ENCODE measurements at places on chromosomes 5 and 9.
A peak's percentile ranks its signal among the peaks of the same experiment; 100 is the strongest.

GRCh38 chr5:109256486-109256885 is 153.3 kb downstream of the PJA2 start:
- no peak for DNase-seq

DNA sequence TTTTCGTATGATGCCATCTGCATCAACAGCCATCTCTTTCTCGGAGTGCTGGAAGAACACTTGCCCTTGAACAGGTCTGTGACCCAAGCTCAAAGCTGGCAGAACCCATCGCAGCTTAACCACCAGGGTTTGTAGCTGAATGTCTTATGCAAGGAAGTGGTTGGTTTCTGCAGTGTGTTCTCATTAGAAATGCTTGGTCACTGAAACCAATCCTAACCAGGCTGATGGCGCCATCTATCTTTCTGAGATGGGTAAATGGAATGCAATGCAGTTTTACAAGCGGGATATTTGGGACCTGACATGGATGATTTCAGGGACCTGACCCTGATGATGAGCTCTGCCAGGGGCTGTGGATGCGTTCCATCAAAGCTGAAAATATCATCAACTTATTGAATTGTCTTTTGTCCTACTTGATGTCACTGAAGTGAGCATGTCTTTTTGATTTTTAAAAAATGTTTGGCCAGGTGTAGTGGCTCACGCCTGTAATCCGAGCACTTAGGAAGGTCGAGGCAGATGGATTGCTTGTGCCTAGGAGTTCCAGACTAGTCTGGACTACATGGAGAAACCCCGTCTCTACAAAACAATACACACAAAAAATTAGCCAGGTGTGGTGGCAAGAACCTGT is 28.7 kb downstream of the DMRT3 start:
- peak; percentile 37 for DNase-seq

GRCh38 chr5:151448038-151448985 is 909 bp downstream of the SLC36A1 start:
- DNase-seq: peak; percentile 32

- DNase-seq: no peak
These were observed 10.3 kb upstream of the CARD19 start for GRCh38 chr9:93085676-93086075.

- peak; percentile 83 for DNase-seq
These were observed 22.4 kb downstream of the CCL28 start for GRCh38 chr5:43389679-43390329.

DNA sequence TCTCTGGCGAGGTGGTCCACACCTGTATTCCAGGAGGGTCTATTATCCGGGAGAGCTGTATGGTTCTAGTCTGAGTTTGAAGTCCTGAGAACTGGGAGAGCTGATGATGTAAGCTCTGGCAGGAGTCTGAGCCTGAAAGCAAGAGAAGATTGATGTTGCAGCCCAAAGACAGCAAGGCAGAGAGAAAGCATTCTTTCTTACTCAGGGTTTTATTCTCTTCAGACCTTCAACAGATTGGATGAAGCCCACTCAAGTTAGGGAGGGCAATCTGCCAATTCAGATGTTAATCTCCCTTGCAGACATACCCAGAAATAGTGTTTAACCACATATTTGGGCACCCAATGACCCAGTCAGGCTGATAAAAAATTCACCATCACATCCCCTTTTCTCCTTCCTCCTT is 159.1 kb downstream of the CCDC171 start:
- no peak for DNase-seq

GRCh38 chr5:116374434-116374852 is 200.2 kb downstream of the SEMA6A start:
- DNase-seq: no peak

DNA sequence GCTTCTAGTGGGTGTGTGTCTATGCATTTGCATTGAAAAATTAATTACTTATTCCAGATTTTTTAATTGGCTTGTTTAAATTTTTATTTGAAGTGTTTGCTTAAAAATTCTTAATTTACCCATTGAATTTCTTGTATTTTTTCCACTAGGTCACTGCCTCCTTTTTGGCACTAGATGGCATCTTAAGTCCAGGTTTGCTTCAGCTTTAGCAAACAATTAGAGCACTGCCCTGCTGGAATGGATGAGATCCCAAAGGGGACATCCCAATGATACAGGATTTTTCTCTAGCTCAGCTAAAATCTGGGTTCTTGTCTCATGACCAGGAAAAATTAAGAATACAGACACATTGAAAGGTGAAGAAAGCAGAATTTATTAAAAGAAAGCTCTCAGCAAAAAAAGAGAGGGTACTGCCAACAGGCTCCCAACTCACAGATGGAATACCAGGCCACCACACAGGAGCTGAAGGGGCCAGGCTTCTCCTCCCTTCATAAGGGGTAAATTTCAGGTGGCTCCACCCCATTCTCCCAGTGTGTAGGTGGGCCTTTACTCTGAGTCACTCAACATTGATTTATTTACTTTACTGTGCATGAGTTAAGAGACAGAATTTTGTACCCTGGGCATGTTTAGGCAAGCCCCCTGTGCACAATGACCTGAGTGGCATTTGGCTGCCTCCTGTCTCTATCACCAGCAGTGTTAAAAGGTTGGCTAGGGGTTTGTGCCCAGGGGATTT is 532.4 kb downstream of the ANXA1 start:
- peak; percentile 34 for DNase-seq

GRCh38 chr9:130962418-130963316 is 23.6 kb upstream of the FIBCD1 start:
- no peak for DNase-seq

DNA sequence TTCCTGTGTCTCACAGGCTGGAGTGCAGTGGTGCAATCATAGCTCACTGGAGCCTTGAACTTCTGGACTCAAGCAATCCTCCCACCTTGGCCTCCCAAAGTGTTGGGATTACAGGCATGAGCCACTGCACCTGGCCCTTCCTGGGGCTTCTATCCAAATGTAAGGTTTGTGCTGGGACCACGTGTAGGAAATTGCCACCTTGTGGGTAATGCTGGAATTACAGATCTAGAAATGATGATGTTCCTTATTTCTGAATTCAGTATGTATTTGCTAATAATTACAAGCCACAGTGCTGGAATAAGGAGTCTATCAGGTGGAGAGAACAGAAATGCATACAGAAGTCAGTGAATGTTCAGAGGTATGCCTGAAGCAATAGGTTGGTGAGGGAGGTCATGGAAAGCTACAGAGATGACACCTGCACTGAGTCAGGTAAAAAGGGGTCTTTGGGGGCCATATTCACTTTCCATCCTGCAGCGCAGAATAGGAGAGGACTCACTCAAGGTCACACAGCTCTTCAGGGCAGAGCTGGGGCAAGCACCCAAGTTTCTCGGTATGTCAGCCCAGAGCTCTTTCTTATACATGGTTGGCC is 8.8 kb upstream of the IGFBPL1 start:
- DNase-seq: peak; percentile 47

DNA sequence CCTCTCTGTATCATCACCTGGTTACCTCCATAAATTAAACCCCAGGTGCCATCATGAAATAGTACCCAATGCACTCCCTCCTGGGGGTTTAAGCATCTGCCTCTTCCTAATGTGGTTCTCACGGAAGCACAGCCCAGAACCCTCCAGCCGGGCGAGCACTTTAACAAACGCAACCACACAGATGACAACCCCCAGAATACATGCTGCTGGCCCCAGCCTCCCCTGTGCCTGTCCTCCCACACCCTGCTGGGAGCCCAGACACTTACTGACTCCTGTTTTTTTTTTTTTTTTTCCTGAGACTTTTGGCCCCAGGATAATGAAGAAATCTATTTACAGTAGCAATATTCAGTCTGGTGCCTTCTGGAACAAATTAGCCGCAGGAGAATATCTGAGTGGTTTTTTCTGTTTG is 50.0 kb upstream of the COL5A1 start:
- no peak for DNase-seq

DNA sequence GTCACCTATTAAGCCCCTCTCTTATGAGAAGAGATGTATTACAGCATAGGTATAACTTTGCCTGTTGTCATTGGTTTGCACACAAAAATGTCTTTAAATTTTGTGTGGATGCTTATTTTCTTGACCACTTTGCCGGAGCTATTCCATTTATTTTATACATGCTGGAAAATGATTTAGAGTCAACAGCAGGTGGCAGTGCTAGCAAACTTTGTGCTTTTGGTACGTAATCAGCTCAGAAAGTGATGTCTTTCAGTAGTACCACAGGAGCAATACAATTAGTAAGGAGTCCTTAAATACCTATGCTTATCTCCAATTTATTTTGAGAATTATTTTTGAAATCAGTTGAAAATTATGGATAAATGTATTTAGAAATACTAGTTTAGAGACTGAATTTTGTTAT is 19.8 kb upstream of the NUDT12 start:
- DNase-seq: peak; percentile 51

DNA sequence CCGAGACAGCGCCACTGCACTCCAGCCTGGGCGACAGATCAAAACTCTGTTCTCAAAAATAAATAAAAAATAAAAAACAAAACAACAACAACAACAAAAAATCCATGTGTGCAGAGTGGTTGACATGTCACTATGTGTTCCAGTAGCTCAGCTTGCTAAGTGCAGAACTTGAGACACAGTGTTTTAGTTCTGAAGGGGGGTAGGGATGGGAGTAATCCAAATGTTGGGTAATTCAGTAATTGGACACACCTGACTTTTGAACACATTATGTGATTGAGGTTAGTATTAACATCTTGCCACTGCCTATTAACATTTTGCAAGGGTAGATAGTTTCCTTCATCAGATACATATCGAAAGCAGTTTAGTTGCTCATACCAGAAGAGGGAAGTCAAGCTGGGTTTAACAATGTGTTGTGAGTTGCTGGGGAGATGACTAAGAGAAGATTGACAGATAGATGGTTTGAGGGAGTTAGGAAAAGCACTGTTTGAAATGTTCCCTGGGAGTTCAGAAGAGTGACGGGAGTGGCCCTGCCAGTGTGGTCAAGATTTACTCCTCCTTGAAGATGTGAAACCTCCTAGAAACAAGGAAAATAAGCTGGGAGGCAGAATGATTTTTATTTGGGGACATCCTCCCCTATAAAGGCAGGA is 928 bp downstream of the HACD4 start:
- no peak for DNase-seq

GRCh38 chr5:150653762-150654556 is 7.1 kb upstream of the MYOZ3 start:
- DNase-seq: no peak

DNA sequence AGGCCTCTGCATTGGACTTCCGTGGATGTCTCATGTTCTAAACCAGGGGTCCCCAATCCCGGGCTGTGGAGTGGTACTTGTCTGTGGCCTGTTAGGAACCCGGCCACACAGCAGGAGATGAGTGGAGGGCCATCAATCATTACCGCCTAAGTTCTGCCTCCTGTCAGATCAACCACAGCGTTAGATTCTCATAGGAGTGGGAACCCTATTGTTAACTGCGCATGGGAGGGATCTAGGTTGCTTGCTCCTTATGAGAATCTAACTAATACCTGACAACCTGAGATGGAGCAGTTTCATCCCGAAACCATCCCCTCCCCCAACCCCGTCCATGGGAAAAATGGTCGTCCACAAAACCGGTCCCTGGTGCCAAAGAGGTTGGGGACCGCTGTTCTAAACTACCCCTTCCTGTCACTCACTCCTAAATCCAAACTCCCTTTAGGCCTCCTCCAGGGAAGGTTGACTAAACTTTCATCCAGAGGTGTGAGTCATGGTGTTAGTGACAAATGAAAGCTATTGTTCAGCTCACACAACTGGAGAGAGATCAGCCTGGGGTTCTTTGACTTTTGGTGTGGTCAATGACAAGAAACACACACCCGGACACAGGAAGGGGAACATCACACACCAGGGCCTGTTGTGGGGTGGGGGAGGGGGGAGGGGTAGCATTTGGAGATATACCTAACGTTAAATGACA is 9.5 kb downstream of the KCNV2 start:
- no peak for DNase-seq

GRCh38 chr5:104223885-104224773 is 661.5 kb upstream of the NUDT12 start:
- DNase-seq: no peak

Measured in COR-L47 (cell line).